ENCODE measurements at places on chromosomes 16 and 17.
A peak's percentile ranks its signal among the peaks of the same experiment; 100 is the strongest.

- DNase-seq, result no peak
These were observed 42.7 kb upstream of the METRNL start for GRCh38 chr17:83036666-83037065.

DNA sequence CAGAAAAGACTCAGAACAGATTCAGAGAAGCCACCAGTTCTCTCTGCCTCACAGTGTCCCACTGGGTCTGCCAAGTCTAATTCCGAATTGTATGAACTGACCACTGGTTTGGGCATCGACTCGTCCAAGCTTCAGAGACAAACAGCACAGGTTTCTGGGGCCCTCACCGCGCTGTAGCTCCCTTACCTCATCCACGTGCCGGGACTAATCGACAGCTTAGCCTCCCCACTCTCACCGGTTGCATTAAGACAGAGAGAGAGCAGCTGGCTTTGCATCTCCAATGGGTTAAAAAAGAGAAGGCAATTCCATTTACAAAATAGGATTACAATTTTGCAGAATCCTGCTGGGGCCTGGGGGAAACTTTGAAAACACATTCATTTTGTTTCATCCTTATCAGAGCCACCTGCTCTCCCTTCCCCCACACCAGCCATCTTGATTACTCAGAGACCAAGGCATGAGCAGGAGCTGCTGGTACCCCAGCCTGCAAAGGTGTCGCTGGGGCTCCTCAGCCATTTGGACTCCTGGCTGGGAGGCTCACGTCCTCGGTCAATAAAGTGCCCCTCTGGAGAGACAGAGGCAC lies 95.3 kb upstream of the RPL38 start:
- no peak for DNase-seq

DNA sequence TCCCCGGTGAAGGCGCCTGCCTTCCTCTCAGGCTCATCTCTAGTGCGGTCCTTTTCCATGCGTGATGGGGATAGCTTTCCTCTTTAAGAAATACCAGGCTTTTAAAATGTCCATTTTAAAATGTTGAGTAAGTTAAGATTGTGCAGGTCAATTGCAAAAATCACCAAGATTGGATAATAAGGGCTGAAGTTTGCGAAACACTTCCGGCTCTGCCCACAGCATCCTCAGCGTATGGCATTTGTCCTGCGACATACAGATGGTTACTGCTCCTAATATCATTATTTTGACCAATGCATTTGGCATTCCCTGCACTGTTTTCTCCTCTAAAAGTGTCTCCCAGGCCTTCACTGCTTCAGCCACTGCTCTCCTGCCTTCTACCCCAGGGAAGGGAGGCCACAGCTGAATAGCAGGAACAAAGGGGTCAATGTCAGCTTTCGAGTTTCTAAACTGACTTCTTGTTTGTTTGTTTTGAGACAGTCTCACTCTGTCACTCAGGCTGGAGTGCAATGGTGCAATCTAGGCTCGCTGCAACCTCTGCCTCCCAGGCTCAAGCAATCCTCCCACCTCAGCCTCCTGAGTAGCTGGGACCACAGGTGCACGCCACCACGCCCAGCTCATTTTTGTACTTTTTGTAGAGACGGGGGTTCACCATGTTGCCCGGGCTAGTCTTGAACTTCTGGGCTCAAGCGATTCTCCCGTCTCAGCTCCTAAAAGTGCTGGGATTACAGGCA lies 91.9 kb downstream of the CRISPLD2 start:
- DNase-seq, result no peak

GRCh38 chr16:29111421-29111820 lies 126.6 kb downstream of the LAT start:
- no peak for DNase-seq

DNA sequence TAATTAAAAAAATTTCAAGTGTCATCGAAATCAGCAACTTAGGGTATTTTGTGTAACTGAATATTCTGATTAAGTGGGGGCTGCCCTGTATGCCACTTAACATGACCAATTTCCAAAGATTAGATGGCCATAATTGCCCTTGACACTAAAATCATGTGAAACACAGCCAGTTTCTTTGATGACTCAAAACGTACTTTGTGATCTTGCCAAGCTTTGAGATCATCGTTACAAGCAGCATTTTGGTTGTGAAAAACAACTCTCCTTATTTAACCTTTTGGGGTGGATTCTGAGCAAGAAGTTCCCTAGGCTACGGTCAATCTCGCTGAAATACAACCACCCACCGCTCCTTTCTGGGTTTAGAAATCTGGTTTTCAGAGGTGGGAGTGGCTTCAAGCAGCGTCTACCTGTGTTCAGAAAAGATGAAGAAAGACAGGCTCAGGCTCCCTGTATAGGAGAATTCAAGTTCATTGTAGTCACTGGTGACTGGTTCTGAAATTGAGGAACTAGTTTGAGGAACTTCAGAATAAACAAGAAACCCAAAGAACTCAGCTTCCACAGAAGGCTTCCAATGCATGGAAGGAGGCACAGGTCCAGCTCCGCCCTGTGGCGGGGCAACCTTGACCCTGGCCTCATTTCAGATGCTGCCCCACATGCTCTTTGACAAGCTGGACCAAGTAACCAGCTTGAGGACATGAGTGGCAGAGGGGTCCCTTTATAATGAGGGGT lies 9.4 kb downstream of the MAP3K14 start:
- DNase-seq, result no peak

DNA sequence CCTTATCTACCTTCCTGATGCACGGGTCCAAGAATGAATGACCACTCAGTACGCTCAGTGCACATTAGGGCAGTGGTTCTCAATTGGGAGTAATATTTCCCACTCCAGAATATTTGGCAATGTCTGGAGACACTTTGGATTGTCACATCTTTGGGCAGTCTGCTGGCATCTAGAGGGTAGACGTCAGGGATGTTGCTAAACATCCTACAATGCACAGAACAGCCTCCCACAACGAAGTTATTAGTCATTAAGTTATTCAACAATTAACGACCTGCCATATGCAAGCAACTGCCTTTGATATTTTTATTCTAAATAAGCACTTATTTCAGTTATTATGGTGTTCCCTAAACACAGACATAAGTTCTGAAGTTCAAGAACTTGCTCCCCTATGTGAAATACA lies 669.3 kb downstream of the TOX3 start:
- no peak for DNase-seq

GRCh38 chr16:27239026-27239425 lies 29.5 kb downstream of the NSMCE1 start:
- no peak for DNase-seq

- no peak for DNase-seq
These were observed 30.9 kb downstream of the ABCC1 start for GRCh38 chr16:15980329-15980728.

DNA sequence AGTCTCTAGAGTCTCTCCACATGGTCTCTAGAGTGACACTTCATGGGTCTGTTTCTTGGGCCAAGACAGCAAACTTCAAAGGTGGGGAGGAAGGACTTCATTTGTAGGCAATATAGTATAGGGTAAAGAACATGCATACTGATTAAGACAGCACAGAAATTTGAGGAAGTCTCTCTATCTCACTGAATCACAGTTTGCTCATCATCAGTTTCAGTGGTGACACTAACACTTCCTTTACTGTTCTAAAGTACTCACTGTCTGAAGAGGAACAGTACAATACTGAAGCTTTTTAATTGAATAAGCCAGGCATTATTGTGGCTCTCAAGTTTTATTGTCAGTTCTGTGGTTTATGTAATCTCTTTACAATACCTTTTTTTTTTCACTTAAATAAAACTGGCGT lies 656.4 kb upstream of the CDH8 start:
- DNase-seq, result no peak

GRCh38 chr17:50559674-50560184 lies 786 bp upstream of the CACNA1G start:
- DNase-seq, result no peak

DNA sequence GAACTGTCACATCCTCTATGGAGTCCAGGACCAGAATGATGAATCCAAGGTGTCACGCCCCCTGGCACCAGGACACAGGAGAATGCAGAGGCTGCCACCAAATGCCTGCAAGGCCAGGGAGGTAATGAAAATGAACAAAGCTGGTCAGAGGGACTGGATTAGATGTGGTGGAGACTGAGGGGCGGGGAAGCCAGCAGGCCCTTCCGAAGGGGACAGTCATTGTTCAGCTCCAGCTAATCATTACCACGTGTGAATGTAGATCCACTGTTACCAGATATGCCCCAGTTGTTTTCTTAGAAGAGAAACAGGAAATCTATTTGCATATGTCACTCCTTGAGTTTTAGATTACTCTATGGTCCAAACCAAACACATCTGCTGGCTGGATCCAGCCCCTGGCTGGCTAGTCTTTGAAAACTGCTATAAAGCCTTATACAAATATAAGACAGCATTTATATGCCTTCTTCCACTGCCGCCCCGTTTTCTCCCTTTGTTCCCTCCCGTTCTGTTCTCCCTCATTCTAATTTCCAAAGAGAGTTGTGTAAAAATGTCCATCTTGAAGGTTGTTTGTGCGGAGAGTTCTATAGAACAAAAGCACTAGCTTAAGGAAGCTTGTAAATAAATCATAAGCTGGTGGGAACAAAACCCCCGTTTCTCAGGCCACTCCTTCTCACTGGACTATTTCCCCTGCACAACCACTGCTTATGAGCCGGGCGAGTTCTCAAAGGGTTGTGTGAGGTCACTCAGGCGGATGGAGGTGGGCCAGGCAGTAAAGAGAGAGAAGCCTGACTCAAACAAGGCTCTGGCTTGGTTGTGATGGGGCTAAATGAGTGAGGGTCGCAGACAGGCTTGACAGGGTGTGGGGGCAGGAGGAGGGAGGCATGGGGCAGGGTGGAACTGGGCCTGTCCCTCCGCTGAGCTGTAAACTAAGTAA lies 14.2 kb downstream of the CRYM start:
- DNase-seq, result no peak

- DNase-seq, result no peak
These were observed 679.0 kb upstream of the CA10 start for GRCh38 chr17:52837492-52837891.

- no peak for DNase-seq
These were observed 8.9 kb downstream of the GP2 start for GRCh38 chr16:20318437-20318836.

DNA sequence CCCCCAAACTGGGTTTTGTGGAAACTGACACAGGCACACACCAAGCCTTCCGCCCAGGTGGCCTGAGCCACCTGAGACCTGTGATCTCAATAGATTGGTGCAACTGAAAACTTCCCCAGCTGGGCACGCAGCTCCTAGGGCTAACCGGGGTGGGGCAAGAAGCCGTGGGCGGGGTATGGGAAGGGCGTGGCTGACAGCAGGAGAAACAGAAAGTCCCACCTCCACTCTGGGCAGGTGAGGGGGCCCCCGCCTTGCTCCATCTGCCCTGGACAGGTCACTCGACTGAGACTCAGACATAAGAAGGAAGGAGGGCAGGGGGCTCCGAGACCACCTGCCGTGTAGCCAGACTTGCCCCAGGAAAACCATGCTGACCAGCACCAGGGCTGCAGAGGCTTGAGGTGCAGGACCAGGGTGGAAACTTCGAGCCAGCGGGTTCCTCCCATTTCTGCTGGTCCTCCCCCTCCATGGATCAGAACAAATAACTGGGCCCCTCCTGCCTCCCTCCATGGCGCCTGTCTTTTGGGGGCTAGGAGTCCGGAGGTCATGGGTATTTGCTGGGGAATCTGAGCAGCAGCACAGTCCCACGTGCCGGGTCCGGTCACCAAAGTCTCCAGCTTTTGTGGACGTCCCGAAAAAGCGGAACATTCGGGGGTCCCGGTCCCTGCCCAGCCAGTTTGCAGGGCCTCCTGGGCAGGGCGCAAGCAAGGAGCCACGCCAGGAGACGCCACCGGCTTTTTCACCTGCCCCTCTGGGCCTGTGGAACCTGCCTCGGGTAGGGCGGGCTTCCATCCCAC lies 1.3 kb downstream of the TIMP2 start:
- DNase-seq, result peak; percentile 25

GRCh38 chr17:48071654-48072053 lies 23.5 kb downstream of the NFE2L1 start:
- DNase-seq, result no peak

DNA sequence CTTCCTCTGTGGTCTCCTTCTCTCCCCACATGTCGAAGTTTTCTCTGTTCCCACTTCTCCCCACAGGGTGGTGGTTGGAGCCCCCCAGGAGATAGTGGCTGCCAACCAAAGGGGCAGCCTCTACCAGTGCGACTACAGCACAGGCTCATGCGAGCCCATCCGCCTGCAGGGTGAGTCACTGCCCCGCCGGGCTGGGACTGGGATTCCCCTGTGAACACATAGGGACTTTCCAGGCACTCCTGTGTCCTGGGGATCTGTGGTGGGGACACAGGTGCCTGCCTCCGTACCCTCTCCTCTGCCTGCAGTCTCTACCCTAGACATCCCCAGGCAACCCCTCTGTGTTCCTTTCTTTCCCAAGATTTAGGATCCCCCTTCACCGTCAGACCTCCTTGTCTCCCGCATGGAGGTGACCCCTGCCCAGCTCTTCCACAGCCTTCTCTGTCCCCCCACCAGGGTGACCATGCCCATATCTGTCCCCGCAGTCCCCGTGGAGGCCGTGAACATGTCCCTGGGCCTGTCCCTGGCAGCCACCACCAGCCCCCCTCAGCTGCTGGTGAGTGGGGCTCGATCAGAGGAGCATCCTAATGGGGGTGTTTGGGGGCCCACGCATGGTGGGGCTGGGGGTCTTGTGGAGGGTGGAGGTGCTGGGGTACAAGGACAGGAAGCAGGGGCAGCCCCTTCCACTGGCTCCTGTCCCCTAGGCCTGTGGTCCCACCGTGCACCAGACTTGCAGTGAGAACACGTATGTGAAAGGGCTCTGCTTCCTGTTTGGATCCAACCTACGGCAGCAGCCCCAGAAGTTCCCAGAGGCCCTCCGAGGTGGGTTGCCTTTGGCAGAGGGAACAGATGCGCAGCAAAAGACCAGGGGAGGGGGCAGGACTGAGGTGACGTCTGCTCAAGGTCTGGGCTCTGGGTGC lies 5.8 kb downstream of the ITGAM start:
- peak; percentile 8 for DNase-seq

GRCh38 chr16:8796469-8797363 lies 723 bp downstream of the TMEM186 start:
- no peak for DNase-seq

DNA sequence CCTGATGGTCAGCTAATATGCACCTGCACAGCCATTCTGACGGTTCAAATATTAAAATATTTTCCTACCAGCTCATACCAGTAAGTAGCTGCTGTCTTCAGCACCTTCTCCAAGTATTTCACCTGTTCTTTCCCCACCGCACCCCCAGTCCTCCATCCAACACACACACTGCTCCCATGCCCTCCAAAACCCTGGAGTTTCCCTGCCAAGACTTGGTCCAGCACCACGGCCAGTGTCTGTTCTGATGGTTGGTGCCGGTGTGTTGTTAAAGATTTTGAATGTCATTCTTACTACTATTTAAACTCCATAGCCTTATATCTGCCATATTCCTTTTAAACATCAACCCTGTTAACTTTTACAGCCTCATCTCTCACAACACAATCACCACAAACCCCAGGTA lies 142.4 kb downstream of the GSG1L start:
- no peak for DNase-seq

GRCh38 chr16:22070361-22071330 lies 21.7 kb upstream of the VWA3A start:
- no peak for DNase-seq

GRCh38 chr17:40800381-40800780 lies 622 bp upstream of the KRT28 start:
- no peak for DNase-seq

Data from stimulated activated CD4-positive, alpha-beta T cell treated with anti-CD3 and anti-CD28 coated beads, Interleukin-15, amount 100 ng/mL, for 1 hour (primary cell).